ENCODE measurements at places on chromosomes 16 and 17.

- no peak for DNase-seq
Observed at GRCh38 chr17:67531291-67531690, 154.2 kb downstream of the PITPNC1 start.

GRCh38 chr17:61152898-61153297 lies 246.7 kb upstream of the TBX2 start:
- no peak for DNase-seq

DNA sequence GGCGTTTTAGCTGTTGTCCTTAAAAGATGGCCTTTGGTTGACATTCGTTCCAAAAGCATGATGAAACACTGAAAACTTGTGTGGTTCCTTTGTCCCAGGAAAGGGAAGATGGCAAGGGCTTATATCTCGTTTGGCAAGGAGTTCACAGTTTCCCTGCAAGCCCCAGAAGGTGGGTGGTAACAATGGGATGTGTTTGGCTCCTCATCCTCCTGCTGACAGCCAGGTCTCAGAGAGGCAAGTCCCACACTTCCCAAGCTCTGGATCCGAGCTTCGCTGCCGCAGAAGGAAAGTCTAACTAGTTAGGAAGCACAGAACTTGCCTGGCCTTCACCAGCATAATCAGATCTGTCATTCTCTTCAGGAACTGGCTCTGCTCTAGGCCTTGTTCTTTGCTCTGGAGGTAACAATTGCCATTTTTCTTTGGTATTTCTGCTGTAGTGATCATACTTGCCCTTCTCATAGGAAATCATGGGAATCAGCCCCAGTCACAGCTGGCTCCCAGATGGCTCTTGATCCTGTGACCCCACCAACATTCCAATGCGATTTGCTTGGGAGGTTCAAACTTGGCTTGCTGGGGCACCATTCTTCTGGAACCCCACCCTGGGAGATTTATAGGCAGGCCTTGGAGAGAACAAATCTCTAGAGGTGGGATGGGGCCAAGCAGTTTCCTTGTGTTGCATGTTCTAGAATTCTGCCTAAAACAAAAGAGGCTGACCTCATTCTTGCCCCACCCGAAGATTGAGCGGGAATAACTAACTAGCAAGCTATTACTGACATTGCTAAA lies 17.9 kb downstream of the KPNA2 start:
- DNase-seq, result no peak

DNA sequence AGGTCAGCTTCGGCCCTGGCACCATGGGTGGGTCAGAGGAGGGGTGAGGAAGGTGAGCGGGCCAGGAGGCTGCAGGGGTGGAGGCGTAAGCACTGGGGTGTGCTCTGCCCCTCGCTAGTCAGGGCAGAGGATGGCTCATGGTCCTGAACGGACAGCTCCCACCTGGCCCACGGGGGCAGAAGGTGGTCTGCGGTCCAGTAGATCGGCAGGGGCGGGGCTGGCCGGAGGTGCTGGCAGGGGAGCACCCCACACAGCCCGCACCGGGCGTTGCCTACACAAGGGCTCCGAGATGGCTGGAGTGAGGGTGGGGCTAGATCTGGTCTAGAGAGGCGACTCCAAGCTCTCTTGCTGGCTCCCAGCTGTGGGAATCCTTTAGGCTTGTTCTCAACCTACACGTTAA lies 8.2 kb downstream of the NPTX1 start:
- no peak for DNase-seq

DNA sequence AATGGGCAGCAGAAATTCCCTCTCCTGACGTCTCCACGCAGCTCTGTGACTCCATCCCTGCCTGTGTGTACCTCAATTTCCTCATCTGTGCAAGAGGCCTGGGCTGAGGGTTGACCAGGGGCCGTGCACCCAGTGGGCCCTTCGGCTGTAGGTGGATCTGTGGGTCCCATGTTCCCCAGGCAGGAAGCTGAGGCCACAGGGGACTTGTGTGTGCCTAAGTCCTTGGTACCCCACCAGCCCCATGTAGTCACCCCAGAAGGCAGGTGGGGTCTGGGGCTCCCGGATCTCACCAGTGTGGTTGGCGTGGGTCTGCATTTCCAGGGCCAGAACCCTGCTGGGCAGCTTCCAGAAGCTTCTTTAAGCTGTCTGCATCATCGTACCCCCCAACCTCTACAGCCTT lies 177.4 kb upstream of the GSE1 start:
- no peak for DNase-seq

DNA sequence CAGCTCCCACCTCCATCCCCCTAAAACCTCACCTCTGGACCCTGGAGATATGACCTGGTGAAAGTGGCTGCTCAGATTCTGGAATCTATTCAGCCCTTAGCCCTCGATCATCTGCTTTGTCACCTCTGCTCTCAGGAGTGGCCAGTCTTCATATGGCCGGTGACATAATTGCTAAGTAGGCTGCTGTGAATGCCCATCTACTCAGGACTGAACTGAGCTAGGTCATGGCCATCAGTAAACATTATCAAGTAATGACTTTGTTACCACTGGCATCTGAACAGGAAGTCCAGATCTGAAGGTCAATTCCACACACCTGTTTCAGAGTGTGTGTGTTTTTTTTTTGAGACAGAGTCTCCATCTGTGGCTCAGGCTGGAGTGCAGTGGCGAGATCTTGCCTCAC lies 78.6 kb downstream of the CDK5R1 start:
- DNase-seq, result no peak

- DNase-seq, result no peak
Observed at GRCh38 chr16:85511938-85512807, 100.9 kb upstream of the GSE1 start.

DNA sequence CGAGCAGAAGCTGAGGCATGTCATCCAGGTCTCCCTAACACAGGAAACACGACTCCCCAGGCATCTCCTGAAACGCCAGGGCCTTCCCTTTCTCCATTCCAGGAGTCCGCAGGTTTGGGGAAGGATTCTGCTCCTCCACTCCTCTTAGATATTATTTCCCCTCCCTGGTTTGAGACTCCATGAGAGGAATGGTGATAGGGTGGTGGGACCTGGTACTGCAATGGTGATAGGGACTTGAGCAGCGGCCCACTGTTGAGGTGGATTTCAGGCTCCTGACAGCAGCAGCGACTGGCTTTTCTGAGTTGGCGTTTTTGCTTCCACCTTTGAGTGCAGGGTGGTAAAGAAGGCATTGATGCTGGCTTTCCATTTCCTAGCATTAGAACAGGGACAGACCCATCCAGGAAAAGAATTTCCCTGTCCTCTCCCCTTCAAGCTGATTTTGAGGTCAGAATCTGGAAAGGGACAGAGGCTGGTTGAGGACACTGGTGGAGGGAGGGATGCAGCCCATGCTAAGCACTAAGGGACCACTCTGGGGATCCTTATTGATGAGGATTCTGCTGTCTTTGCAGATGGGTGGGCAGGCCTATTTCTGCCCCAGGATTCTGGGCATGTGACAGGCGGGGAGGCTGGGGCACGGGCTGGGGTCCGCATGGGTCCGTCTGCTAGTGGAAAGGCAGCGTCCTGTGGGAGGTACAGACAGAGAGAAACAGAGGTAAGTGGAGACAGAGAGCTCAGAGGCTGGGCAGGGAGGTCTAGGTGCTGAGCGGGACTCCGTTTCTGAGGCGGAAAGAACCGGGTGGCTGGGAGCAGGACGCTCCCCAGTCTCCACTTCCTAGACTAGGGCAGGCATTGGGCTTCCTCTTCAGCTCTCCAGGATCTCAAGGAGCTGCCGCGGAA lies 1.3 kb upstream of the TBX4 start:
- DNase-seq, result no peak

GRCh38 chr17:47242648-47243047 lies 11.0 kb upstream of the ITGB3 start:
- DNase-seq, result no peak

DNA sequence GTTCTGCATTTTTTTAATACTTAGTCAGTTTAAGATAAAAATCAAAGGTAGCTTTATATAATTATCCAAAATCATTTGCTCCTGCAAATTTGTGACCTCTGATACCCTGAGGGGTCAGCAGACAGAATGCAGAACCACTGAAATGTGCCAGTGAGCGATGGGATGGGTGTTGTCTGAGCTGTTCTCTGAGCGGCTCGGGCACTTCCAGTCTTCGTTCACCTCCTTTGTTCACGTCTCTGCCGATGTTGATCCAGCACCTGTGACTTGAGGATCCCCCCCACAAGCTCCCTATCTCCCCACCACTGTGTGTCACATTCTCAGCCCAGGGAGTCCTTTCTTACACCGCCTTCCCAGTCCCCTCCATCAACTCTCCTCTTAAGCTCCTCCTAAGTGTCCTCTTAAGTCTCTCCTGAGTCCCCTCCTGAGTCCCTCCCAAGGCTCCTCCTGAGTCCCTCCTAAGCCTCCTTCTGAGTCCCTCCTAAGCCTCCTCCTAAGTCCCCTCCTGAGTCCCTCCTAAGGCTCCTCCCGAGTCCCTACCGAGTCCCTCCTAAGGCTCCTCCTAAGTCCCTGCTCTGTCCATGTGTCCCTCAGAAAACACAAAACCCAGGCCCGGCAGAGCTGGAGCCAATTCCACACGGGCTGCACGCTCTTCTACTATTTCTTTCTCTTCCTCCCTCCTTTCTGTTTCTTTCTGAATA lies 47.5 kb downstream of the RNF213 start:
- no peak for DNase-seq

- DNase-seq, result peak; percentile 70
Observed at GRCh38 chr16:88857728-88858339, 907 bp downstream of the TRAPPC2L start.

GRCh38 chr17:72382971-72383722 lies 262.3 kb downstream of the SOX9 start:
- no peak for DNase-seq

- no peak for DNase-seq
Observed at GRCh38 chr17:47246120-47246519, 7.5 kb upstream of the ITGB3 start.

- no peak for DNase-seq
Observed at GRCh38 chr17:15157051-15157450, 108.1 kb downstream of the PMP22 start.

DNA sequence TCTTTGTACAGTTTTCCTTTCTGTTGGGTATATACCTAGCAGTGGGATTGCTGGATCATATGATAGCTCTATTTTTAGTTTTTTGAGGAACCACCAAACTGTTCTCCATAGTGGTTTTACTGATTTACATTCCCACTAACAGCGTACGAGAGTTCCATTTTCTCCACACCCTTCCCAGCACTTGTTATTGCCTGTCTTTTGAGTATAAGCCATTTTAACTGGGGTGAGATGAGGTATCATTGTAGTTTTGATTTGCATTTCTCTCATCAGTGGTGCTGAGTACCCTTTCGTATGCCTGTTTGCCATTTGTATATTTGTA lies 887 bp upstream of the EVI2B start:
- DNase-seq, result no peak

- DNase-seq, result no peak
Observed at GRCh38 chr17:49597928-49598655, 22.4 kb downstream of the NXPH3 start.

GRCh38 chr17:8091033-8091687 lies 3.6 kb upstream of the ALOX12B start:
- no peak for DNase-seq

GRCh38 chr17:59124665-59125064 lies 18.0 kb upstream of the TRIM37 start:
- DNase-seq, result no peak

Data from stimulated activated CD4-positive, alpha-beta T cell treated with anti-CD3 and anti-CD28 coated beads, Interleukin-12 subunit alpha, Interleukin-12 subunit beta, amount 100 ng/mL, for 24 hours (primary cell).